Activated CD8-positive, alpha-beta memory T cell treated with anti-CD3 and anti-CD28 coated beads, Interleukin-2, amount 50 U/mL, for 48 hours (primary cell): ENCODE measurements at places on chromosomes 2 and 18.

DNA sequence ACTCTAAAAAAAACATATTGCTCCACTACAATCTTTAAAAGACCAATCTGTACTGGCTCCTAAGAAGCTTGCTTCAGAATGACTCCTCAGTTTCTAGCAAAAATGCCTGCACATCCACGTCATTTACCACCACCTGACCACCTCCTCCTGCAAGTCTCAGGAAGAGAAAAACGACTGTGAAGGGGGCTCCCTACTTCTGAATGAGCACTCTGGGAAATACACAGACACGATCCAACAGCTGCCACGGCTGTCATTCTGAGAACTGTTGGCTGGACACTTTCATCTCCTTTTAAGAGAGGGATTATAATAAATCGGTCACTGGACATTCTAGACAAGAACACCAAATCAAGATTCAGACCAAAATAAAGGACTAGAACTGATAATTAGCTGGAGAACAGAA lies 21.5 kb downstream of the EPG5 start:
- DNase-seq: no peak

GRCh38 chr2:237465515-237466148 lies 21.4 kb upstream of the MLPH start:
- DNase-seq: no peak

GRCh38 chr18:48313792-48314191 lies 95.4 kb downstream of the ZBTB7C start:
- no peak for DNase-seq

- DNase-seq: no peak
These were observed 53.8 kb downstream of the STAT1 start for GRCh38 chr2:190959911-190960788.

GRCh38 chr2:60334610-60335009 lies 218.8 kb downstream of the BCL11A start:
- no peak for DNase-seq

GRCh38 chr2:3641841-3642421 lies 16.1 kb upstream of the ALLC start:
- DNase-seq: peak; percentile 45

DNA sequence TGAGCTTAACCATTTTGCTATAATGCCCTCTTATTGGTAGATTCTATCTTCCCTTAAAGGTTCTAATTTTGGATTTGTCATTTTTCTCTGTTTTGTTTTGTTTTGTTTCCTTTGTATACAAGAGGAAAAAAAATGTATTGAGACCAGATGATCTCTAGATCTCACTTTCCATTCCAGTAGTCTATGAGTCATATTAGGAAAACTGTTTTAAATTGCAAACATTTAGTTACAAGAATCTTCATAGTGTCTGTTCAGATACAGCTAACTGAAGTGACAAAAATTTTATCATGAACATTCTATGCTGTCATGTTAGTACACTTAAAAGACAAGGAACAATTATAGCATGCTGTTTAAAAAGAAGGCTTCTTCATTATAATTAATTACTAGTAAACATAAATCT lies 322.8 kb downstream of the LRRTM4 start:
- DNase-seq: no peak

GRCh38 chr2:185473838-185474237 lies 264.8 kb upstream of the FSIP2 start:
- no peak for DNase-seq

DNA sequence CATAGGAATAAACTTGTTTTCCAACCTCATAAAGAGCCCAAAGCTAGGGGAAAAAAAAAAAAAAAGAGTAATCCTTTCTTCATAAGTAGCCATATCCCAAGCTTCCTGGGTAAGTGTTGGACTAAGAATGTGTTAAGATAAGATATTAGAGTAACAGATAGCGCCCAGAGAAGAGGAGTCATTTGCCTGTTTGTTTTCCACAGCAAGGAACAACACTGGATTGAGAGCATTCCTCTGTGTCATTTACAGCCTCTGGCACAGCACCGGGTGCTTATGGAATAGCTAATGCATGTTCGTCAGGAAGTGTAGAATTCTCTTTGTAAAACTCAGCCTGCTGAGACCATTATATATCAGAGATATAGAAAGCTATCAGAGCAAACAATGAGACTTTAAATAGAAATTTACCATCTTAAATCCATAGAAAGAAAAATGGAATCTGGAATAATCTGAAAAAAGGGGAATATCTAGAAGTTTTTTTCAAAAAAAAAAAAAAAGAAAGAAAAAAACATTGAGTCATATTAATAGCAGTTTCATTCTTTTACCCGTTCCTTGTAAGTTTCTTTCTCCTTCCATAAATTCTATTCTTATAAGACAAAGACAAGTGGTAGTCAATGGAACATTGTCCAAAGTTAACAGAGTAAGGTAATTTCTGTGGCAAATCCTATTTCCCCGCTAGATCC lies 37.6 kb downstream of the LRP2 start:
- DNase-seq: no peak

DNA sequence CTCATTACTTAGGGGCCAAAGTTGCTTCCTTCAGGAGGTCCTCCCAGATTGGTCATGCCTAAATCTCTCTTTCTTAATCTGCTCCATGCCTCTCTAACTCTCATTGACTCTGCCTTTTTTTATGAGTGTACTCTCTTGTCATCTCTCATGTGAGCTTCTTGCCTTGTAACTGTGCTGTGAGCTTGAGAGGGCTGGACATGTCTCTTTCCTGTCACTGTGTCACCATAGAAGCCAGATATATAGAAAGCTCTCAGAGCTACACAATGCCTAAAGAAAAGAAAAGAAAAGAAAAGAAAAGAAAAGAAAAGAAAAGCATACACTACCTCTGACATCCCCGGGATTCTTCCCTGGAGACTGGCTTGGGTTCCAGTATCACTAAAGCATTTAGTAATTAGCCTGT lies 161.5 kb upstream of the SKOR2 start:
- no peak for DNase-seq

DNA sequence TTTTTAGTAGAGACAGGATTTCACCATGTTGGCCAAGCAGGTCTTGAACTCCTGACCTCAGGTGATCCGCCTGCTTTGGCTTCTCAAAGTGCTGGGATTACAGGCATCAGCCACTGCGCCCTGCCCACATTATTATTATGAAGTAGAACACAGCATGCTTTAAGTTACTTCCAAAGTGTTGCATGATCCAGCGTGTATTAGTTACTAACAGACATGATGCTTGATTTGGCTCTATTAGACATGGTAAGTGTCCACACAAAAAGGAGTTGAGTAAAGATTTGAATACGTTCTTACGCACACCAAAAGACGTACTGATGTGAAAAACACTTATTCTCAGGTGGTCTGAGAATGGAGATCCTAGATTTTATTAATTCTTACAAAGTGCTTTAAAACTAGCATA lies 50.0 kb downstream of the SLC38A11 start:
- DNase-seq: no peak

- DNase-seq: no peak
These were observed 45.8 kb downstream of the LAMA3 start for GRCh38 chr18:23735021-23735464.

GRCh38 chr2:196244966-196245365 lies 73.6 kb upstream of the STK17B start:
- no peak for DNase-seq

GRCh38 chr2:227163485-227163997 lies 464 bp downstream of the COL4A4 start:
- DNase-seq: no peak

DNA sequence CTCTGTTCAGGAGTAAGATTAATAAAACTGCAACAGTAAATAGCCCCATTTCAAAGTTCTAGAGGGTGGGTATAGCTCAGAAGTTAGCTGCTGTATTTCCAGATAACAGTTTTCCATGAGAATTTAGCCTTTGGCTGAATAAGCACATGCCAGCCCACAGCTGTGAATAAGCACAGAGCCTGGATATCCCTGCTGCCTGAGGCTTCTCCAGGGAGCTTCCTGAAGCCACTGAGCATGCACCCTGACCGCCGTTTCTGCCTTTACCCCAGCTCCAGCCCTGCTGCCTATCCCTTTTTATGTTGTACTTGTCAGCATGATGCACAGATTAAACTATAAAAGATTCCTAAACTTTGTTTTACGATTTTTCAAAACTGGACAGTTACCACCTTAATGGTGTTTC lies 85.3 kb downstream of the FEZ2 start:
- DNase-seq: no peak

- no peak for DNase-seq
These were observed 97.2 kb upstream of the GPR45 start for GRCh38 chr2:105144152-105144940.

- no peak for DNase-seq
These were observed 65.3 kb downstream of the TNS1 start for GRCh38 chr2:217937446-217937845.

GRCh38 chr2:26934335-26934724 lies 36.1 kb upstream of the MAPRE3 start:
- peak; percentile 29 for DNase-seq

GRCh38 chr2:136306836-136307235 lies 188.9 kb upstream of the CXCR4 start:
- no peak for DNase-seq

GRCh38 chr2:88621432-88621831 lies 5.8 kb downstream of the EIF2AK3 start:
- no peak for DNase-seq

GRCh38 chr2:134452042-134452733 lies 198.3 kb downstream of the MGAT5 start:
- DNase-seq: peak; percentile 36

DNA sequence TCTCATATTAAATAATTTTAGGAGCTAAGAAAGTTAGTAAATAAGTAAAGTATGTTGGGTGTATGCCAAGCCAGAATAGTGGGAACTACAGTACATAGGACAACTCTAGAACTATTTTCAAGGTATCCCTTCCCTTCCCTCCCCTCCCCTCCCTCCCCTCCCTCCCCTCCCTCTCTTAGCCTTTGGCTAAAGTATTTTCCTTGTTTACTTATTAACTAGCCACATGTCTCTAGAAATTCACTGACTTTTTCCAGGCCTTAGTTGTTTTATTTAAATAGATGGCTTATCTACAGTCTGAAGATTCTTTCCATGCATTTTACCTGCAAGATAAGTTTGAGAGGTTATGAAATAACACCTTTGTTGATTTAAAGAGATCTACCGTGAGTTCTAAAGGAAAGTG lies 402.1 kb downstream of the PARD3B start:
- no peak for DNase-seq

DNA sequence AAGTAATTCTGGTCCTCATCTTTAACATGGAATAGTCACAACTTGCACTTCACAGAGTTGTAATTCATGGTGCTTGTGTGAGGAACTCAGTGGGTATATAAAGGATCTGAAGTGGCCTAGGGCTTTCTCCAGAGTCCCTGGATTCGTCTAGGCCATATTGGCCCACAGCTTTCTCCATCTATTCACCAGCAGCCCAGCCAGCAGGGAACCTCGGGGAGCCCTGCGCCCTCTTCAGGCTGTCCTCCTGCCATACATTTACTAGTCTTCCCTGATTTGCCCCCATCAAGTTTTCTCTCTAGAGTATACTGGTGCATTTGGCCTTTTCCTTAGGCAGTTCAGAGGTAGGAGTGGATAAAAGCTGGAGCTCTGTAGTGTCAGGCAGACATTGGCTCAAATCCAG lies 278.3 kb downstream of the MYCN start:
- DNase-seq: no peak

- DNase-seq: no peak
These were observed 31.8 kb upstream of the IMP4 start for GRCh38 chr2:130310881-130311280.

GRCh38 chr2:42196403-42197267 lies 27.5 kb downstream of the EML4 start:
- no peak for DNase-seq

DNA sequence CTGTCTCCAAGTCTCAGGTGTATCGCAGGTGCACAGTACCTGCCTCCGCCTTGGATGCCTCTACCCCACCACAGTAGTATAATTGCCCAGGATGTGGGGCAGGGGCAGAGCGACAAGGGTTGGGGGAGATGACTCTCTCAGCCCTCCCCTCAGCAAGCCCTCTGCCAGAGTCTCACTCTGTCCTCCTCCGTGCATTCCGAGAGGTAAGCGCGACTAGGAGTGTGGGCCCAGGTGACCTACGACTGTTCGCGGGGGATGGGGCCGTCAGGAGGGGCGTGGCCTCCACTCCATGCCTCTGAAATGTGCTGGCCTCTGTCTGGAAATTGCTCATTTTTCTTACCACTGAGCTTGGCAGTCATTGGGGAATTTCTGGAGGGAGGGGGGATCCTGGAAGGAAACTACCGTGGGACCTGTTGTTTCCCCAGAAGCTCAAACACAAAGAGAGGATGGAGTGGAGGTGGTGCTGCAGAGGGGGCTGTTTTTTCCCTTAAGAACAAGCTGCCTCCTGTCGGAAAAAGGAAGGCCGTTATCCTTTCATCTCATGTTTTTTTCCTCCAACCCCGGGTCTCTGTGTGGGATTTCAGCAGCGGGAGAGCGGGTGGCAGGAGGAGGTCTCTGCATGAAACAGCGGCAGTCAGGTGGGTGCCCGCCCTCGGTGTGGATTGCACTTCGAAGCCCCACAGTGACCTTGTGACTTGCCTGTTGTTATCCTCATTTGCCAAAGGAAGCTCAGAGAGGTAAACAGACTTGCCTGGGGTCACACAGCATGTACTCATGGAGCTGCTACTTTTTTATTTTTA lies 13.0 kb upstream of the RALB start:
- no peak for DNase-seq

GRCh38 chr2:207895274-207895860 lies 125.7 kb upstream of the FZD5 start:
- no peak for DNase-seq

- no peak for DNase-seq
These were observed 130.4 kb upstream of the PELI1 start for GRCh38 chr2:64274399-64275173.

DNA sequence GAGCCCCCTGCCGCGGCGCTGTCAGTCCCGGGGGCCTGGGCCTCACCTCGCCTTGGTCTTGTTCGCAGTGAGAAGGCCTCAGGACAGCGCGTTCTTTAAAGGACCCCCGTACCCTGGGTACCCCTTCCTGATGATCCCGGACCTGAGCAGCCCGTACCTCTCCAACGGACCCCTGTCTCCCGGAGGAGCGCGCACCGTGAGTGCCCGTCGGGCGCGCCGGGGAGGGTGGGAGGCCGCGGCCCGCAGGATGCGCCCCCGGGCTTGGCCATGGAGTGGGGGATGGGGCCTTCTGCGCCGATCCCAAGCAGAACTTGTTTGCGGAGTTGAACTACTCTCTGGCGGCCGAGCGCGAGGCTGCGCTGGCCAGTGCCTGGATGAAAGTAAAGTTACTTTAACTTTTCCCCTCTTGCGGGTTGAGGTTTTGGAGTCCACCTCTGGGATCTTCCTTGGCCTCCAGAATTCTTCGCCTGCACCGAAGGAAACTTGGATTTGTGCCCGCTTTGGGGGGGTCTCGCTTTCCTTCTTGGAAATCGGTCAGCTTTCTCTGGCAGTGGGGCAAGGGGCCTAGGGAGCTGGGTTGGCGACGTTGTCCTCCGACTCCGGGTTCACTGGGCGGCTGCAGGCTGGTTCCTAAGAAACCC lies 1.2 kb downstream of the TCF7L1 start:
- no peak for DNase-seq
